ENCODE measurements at places on chromosomes 2 and 18. TPM values are rescaled to one million over a fixed set of nuclear protein-coding genes. Genes with fewer than 3 reads are reported as not detected.
A peak's percentile ranks its signal among the peaks of the same experiment; 100 is the strongest.

- DNase-seq = peak; percentile 97
Measured at GRCh38 chr2:203014456-203015199, at the start of gene NBEAL1. Gene NBEAL1 (plus strand): TSS chr2:203014875. CDS start chr2:203016385, 1,510 bp downstream.

DNA sequence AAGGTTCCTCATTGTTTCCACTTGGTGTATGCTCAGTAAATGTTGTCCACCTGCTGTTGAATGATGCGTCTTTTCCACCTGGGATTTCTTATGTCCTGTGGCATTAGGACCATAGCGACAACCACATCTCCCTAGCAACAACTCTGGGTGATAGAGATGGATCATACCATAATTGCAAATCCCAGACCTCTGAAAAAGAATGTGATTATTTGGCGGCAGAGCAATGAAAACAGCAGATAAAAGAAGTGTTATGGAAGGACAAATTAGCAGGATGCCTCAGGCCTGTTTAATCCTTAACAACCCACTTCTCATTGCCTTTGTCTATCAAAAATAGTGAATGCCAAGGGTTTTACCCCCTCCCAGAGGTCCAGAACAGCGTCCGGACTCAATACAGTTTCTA lies 278.9 kb downstream of the TSN start:
- no peak for DNase-seq

DNA sequence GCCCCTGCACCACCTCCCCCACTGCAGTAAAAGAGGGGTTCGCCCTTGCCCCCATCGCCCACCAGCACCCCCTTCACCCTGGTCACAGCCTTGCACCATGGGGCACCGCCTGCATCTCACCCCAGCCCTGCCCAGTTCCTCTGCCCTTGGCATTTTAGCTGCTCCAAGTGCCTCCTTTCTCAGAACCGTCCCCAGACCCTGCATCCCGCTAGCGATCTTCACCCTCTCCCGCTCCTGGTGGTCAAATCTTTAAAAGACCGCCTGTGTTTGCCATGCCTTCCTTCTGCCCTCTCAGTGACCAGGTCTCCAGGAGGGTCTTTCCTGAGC lies 114.7 kb upstream of the OTOS start:
- DNase-seq = no peak

The GPR39 gene
- not detected for total RNA-seq

The IL1B gene
- total RNA-seq = not detected

The IL36A gene
- not detected for total RNA-seq

The SMCHD1 gene
- total RNA-seq = 98.9 TPM

GRCh38 chr2:111946294-111947114 lies 48.1 kb downstream of the MERTK start:
- DNase-seq = no peak

- DNase-seq = peak; percentile 38
Measured at GRCh38 chr2:34012715-34013302, 413.7 kb upstream of the FAM98A start.

DNA sequence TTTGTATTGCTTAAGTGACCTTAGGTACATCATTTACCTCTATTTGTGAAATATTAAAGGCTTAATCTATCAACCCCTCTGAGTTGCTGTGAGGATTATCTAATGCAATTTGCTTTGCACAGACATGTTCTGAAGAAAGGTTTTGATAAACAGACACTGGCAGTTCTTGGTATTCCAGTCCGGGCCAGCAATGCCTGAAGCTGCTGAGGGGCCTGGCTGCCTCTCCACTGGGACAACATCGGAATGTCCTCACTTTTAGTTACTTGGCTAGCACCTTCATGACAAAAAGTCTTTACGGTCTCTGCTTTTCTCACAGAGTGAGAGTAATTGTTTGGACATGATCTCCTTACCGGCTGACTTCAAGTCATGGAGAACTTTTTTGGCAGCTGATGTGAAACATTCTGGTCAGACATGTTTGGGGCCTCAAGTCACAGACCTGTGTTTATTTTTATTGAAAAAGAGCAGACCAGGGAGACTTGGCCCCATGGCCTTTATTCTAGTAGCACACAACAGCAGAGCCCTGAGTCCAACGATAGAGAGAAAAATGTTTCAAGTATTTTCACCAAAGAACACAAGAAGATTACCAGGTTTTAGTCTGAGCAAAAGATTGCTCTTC lies 1112.3 kb upstream of the FANCL start:
- DNase-seq = no peak

DNA sequence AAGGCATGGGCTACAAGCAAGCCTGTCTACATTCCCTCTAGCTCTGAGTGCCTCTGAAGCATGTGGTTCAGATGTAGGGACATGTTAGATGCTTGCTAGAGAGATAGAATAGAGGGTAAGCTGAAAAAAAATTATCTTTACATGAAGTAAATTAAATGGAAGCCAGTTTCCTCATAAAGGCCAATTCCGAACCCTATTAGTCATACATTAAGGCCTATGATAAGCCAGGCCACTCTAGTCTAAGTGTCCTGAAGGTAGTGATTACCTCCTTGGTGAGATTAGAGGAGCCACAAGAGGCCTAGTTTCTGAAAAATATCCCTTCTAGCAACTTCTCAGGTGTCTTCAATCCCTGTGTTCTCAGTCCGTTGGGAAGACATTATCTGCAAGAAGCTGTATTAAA lies 72.4 kb upstream of the NPAS2 start:
- DNase-seq = no peak

DNA sequence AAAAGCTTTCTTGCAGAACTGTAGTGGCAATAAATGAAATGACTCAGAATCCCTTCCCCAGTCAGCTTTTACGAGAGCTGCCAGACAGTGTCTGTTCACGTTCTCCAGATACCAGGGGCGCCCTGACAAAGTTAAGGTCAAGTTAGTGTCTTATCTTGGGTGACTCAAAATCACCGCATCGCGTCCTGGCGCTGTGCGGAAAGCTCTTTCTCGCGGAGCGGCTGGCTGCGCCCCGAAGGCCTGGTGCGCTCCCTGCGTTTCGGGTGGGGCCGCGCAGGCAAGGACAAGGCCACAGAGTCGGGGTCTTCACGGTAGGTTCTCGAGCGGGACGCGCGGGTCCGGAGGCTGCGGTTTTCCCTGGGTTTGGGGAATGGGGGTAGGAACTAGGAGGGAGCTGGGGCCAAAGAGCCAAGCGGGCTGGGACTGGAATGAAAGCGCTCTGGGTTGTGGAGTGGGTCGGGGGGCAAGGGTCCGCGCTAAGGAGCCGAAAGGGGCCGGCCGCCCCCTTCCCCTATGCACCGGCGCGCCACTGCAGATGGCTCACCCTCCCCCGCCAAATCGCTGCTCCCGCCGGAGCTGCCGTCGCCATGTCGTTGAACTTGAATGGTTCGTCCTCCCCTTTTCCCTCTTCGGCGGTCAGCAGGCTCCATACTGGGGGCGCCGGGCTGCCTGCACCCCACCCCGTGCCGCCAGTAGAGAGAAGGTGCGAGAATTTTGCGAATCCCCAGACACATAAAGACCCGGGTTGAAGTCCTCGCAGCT lies 2.6 kb upstream of the HOXD11 start:
- DNase-seq = peak; percentile 44

GRCh38 chr2:55519938-55520885 lies 694 bp downstream of the CFAP36 start:
- DNase-seq = peak; percentile 33

The OSR1 gene
- total RNA-seq = not detected

DNA sequence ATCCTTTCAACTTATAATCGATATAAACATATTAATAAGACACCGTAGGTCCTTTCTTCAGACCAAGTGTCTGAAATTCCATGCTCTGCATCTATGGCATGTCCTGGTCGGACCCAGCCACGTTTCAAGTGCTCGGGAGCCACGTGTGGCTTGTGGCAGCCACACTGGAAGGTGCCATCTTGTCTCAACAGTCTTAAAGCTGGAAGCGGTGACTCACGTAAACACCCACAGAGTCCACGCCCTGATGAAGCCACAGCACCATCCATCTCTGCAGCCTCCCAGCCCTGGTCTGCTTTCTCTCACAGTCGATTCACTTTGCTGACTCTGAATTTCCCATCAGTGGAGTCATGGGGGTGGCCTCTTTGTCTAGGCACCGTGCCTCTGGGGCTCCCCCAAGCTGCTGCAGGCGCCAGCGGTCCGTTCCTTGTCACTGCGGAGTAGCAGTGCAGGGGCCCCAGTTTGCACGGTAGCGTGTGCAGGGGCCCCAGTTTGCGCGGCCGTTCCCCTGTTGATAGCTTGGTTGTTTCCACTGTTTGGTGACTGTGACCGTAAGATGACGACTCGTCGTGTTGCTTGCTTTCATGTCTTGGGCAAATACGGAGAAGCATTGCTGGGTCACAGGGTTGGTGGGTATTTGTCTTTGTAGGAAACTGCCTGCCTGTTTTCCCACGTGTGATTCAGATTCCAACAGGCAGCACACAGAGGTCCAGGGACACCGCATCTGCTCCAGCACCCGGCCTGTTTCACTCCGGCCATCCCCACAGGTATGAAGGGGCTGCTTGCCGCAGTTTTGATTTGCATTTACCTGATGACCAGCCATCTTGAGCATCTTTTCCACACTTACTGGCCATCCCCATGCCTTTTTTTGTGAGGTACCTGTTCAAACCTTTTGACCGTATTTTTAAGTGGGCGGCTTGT lies 240.3 kb downstream of the HDAC4 start:
- DNase-seq = peak; percentile 25

GRCh38 chr2:62817348-62817747 lies 111.8 kb downstream of the EHBP1 start:
- no peak for DNase-seq
